ENCODE measurements at places on chromosomes 1 and 21.
A peak's percentile ranks its signal among the peaks of the same experiment; 100 is the strongest.

GRCh38 chr21:46468108-46468774 is 9.6 kb downstream of the DIP2A start:
- DNase-seq, result no peak

DNA sequence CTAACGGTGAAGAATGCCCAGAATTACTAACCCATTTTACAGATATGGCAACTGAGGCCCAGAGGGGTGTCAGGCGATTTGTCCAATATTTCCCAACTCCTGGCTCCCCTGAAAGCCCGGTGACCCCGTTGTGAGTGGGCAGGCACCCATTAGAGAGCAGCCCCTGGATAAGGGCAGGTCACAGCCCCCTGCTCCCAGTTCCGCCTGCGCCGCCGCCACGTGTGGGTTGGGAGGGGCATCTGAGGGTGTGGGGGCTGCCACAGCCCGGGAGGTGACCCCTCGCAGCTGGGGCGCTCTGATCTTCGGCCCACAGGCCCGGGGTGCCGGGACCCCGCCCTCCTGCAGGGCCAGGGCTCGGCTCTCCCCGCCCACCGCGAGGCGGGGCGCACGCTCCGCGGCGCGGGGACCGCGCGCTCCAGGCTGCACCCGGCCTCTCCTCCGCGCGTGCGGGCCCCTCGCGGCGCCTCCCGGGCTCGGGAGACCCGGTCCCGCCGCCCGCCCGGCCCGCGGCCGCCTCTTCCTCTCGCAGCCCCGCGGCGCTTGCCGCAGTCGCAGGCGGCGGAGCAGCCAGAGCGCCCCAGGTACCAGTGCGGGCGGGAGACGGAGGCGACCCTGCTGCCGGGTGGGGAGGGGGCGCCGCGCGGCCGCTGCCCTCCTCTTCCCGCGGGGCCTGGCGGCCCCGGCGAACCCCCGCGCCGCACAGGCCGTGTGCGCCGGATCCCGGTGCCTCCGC is at the start of gene HTR6:
TSS of gene HTR6 (plus strand) at position 423 of the 733 bp plus-strand sequence. CDS start 879 bp downstream, outside the sequence.
- no peak for DNase-seq

- no peak for DNase-seq
These were observed 57.8 kb downstream of the RHOU start for GRCh38 chr1:228793032-228793431.

DNA sequence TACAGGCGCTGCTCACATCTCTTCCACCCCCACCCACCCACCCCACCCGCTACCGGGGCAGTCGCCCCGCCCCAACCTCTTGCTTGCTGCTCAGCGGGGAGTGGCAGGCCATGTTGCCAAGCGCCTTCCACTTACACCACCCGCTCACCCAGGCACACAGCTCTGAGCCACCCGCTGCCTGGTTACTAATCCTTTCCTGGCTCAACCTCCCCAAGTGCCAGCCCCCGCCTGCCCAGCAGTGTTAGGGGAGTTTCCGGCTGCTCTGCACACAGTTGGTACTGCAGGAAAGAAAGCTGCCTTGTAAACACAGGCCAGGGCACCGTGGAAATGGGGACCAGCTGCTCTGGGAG is 56.2 kb downstream of the LACTBL1 start:
- no peak for DNase-seq

- no peak for DNase-seq
These were observed 72.5 kb downstream of the FOXD2 start for GRCh38 chr1:47510282-47510811.

- DNase-seq, result no peak
These were observed 33.0 kb upstream of the IVNS1ABP start for GRCh38 chr1:185350027-185350442.

- no peak for DNase-seq
These were observed 61.2 kb upstream of the PRDX6 start for GRCh38 chr1:173415905-173416450.

DNA sequence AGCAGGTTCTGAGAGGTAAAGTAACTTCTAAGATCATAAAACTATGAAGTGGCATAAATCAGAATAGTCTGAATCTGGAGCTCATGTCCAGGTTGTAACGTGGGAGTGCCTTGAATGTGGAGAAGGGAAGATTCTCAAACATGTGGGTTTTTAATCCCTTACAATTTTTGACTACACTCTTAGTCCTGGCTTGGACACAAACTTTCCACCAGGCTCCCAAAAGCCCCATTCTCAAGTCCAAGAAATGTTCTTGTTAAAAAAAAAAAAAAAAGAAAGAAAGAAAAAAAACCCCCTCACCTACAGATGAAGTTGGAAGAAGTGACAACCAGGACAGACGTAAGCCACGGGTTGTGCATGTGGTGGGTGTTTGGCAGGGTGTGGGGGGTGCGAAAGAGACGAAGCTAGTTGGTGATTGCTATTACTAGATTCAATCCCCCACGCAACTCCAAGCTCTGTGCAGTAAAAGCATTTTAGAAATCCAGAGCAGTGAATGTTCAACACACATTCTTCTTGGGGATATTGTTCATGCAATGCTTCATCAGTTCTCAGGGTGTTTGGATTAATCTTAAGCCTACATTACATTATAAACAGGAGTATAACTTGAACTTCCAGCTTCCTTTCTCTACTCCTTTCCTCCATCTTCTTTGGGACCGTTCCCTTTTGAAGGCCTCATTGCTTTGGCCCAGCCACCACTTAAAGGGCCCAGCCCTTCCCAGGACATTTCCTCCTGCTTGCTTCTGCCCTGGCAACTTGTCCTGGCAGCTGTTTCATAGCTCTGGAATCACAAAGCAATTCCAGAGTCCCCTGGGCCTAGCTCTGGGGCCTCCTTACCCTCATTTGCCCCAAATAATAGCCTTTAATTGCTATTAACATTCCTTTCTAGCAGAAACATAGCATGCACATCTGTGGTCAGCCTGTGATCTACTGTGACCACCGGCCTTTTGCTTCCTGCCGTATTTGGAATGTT is 41.8 kb downstream of the PHC2 start:
- DNase-seq, result no peak

DNA sequence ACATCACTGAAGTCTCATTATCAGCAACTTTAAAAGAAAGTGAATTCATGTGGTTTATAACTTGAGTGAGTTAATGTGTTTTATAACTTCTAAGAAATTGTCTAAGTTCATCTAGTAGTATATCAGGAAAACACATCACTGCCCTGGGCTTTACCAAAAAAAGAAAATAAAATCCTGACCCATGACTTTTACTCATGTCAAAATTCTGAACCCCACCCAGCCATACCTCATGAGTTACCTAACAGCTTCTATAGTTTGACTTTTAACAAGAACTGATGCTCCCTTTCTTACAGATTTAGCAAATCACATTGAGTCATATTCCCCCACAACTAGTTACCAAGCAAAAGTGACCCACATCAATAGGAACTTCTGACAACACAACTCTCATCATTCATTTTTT is 57.4 kb downstream of the ESRRG start:
- no peak for DNase-seq

GRCh38 chr1:221723018-221723847 is 18.7 kb downstream of the DUSP10 start:
- no peak for DNase-seq

- no peak for DNase-seq
These were observed 12.6 kb upstream of the RSPO1 start for GRCh38 chr1:37647281-37647680.

GRCh38 chr1:225541383-225541782 is 111.5 kb downstream of the ENAH start:
- DNase-seq, result no peak

- DNase-seq, result no peak
These were observed 1138.0 kb upstream of the TMPRSS15 start for GRCh38 chr21:19541602-19542001.

- DNase-seq, result no peak
These were observed 35.2 kb upstream of the B3GALT2 start for GRCh38 chr1:193221651-193222050.

DNA sequence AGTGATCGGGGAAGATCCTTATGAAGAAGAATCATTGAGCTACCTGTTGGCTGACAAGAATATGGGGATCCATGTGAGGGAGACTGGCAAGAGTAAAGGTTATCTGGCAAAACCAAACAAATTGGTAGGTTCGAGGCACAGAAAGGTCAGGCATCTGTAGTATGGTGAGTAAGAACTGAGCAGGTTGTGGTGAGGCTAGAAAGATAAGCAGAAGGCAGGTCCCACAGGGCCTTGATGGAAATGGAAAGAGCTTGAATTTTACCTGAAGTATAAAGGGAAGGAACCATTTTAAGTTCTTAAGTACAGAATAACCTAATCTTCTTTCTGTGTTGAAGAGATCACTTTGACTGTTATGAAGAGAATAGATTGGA is 11.1 kb downstream of the PTPRC start:
- DNase-seq, result no peak

- no peak for DNase-seq
These were observed 11.0 kb downstream of the FAM163A start for GRCh38 chr1:179754041-179754624.

GRCh38 chr21:41929248-41929647 is 24.6 kb downstream of the C2CD2 start:
- DNase-seq, result no peak

GRCh38 chr1:207937204-207937603 is 26.3 kb upstream of the CD34 start:
- no peak for DNase-seq

GRCh38 chr21:36310016-36310415 is 10.0 kb upstream of the MORC3 start:
- DNase-seq, result no peak

GRCh38 chr21:41707231-41707959 is 59.5 kb downstream of the RIPK4 start:
- DNase-seq, result no peak

- DNase-seq, result no peak
These were observed 63.1 kb downstream of the CDC14A start for GRCh38 chr1:100415498-100415778.

- DNase-seq, result no peak
These were observed 2.4 kb downstream of the NTRK1 start for GRCh38 chr1:156862997-156863599.

DNA sequence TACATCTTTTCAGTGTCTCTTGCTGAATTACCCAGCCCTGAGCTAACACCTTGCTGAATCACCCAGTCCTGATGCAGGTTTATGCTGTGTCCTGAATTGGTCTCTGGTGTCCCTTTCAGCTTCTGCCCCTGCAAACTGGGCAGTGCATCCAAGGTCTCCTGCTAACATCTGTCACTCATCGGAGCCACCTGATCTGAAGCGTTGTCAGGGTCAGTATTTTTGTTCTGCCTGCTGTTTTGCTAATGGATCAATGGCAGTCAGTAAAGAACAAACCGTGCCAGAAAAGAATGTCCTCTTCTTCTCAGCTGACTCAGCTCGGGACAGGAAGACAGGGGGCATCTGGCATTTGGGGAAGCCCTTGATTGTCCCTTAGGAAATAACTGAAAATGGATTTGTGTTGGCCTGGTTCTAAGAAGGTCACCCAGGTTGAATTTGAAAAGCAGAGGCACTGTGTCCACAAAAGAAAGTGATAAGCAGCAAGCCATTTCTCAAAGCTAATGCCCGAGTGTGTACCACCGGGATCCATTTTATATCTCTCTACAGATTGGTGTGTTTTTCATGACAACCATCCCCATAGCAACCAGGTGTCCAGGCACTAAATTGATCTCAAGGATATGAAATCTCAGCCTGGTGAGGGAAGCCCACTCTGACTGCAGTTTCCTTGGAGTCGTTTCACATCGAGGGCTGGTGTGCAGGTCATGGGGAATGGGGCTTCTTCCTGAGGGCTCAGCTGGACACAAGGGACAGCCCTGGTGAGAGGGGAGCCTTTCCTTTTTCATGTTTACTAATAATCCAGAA is 109.7 kb upstream of the IRF2BP2 start:
- DNase-seq, result no peak

- no peak for DNase-seq
These were observed 180.6 kb downstream of the PLA2G4A start for GRCh38 chr1:187009320-187009719.

GRCh38 chr1:240424740-240425464 is 187.1 kb downstream of the GREM2 start:
- no peak for DNase-seq

GRCh38 chr1:119831027-119831426 is 19.8 kb upstream of the REG4 start:
- DNase-seq, result no peak

DNA sequence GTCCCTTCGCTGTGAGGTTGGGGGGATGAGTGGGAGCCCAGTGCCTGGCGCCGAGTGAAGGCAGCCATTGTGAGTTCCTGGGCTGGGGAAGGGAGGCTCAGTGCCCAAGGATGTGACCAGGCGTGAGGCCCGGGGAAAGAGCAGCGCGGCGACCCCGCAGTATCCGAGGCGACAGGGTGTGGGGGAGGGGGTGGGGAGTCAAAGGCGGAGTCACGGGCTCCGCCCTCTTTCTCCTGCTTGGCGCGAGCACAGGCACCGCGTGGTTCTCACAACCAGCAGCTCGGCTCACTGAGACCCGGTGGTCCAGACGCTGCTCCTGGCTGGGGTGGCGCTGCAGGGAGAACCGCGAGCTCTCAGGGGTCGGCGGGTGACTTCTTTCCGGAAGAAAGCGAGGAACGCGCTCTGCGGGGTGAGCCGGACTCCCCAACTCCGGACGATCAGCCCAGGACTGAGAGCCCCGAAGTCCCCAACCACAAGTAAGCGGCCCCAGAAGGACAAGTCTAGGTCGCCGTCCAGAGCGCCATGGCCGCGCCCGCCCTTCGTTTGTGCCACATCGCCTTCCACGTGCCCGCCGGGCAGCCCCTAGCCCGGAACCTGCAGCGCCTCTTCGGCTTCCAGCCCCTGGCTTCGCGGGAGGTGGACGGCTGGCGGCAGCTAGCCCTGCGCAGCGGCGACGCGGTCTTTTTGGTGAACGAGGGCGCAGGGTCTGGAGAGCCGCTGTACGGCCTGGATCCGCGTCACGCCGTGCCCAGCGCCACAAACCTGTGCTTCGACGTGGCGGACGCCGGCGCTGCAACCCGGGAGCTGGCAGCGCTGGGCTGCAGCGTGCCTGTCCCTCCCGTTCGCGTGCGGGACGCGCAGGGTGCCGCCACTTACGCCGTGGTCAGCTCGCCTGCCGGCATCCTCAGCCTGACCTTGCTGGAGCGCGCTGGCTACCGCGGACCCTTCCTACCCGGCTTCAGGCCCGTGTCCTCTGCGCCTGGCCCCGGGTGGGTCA is at the start of gene HPDL:
TSS of gene HPDL (plus strand) at position 269 of the 997 bp plus-strand sequence. CDS start at position 523, 254 bp downstream.
- DNase-seq, result peak; percentile 79

GRCh38 chr1:6331543-6332273 is 61.9 kb downstream of the ACOT7 start:
- no peak for DNase-seq

DNA sequence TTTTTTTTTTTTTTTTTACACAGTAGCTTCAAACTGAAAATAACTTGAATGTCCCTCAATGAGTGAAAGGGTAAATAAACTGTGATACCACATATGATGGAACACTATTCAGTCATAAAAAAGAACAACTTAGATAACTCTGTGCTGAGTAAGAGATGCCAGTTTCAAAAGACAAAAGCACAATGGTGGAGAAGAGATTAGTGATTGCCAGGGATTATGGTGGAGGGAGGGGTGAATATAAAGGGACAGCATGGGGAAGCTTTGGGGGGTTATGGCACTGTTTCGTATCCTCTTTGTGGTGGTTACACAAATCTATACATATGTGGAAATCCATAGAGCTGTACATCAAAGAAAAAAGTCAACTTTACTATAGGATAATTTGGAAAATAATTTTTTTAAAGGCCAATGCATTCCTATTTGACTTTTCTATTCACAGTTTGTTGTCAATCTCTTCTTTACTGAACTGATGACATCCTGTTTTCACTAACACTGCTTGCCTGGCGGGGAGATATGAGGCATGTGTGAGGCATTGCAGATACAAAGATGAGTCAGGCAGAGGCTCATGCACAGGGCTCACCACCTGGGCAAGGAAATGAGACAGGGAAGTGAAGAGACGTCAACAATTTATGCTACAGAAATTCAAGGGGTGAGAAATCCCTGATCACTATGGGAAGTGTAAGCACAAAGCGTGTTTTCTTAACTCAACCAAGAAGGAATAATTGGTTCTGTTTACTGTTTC is 302.7 kb downstream of the DUSP10 start:
- DNase-seq, result no peak

- DNase-seq, result no peak
These were observed 38.8 kb downstream of the DNASE2B start for GRCh38 chr1:84436876-84437655.
